Occipital lobe (tissue), 3 donors: ENCODE measurements at places on chromosomes 16 and 17. TPM values are rescaled to one million over a fixed set of nuclear protein-coding genes. Genes with fewer than 3 reads are reported as not detected.
A peak's percentile ranks its signal among the peaks of the same experiment; 100 is the strongest.

The KRTAP9-6 gene
- total RNA-seq, result not detected

DNA sequence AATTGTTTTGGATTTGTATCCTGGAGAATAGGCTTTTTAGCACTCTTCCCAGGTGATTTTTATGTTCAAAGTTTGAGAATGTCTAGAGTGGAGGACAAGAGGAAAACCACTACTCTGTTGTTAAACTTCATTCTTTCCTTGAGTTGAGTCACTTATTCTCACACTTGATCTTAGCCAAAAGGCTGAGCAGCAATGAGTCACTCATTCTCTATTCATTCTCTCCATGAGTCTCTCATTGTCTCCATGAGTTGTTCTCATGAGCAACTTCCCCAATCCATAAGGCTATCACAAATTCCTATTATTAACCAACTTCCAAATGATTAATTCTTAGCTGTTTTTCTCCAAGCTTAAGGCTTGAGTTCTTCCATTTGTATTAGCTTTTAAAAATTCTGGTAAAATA lies 1393.3 kb downstream of the CDH8 start:
- DNase-seq, result no peak

The MYH11 gene
- total RNA-seq, result under 0.01 TPM

The HCRT gene
- total RNA-seq, result not detected

DNA sequence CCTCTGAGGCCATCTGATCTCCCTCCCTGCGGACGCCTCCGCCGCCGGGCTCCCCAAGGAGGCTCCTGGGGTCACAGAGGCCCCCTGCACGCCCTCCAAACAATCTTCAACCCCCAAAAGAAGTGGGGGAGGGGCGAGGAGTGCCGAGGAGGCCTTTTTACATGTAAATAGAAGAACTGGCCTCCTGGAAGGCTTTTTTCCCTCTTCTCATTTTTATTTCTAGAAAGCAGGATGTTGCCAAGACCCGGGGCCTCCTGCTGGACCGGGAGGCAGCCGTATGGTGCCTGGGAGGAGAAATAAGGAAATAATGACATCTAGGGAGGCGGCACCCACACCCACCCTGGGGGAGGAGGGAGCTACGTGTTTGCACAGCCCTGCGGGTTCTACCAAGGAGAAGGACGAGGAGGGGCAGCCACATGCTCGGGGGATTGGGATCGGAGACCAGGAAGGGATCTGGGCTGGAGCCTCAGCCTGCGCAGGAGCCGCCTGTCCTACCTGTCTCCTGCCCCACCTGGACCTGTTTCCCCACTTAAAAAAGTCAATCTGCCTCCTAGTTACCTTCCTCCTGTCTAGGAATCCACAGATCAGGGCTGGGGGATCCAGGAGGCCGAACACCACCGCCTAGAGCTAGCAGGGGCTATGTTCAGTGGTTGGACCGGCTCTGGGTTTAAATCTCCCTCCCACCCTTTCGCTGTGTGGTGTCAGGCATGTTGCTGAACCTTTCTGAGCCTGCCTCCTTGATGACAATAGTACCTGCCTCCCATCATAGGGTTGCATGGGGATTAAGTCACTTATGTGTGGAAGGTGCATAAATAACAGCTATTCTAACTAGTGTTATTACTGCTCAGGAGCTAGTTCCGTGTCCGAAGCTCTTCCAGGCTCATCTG lies 175.7 kb upstream of the GSE1 start:
- peak; percentile 28 for DNase-seq

DNA sequence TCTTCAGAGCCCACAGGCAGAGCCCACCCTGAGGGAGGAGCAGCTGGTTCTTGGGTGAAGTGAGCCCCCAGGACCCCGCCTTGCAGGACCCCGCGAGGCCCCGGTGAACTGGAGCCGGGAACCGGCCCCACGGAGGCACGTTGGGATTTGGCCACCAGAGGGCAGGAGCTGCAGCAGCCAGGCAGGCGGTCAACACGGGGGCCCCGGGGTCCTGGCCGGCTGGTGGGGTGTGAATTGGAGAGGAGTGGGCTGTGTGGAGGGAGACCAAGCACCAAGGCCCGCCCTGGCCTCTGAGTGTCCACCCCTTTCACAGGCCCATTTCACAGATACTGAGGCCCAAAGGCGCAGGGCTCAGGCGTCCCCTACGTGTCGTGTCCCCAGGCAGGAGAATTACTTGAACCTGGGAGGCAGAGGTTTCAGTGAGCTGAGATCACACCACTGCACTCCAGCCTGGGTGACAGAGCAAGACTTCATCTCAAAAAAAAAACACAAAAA lies 2.2 kb downstream of the DPEP1 start:
- DNase-seq, result no peak

The NACA2 gene
- total RNA-seq, result not detected

The PPY gene
- total RNA-seq, result not detected

DNA sequence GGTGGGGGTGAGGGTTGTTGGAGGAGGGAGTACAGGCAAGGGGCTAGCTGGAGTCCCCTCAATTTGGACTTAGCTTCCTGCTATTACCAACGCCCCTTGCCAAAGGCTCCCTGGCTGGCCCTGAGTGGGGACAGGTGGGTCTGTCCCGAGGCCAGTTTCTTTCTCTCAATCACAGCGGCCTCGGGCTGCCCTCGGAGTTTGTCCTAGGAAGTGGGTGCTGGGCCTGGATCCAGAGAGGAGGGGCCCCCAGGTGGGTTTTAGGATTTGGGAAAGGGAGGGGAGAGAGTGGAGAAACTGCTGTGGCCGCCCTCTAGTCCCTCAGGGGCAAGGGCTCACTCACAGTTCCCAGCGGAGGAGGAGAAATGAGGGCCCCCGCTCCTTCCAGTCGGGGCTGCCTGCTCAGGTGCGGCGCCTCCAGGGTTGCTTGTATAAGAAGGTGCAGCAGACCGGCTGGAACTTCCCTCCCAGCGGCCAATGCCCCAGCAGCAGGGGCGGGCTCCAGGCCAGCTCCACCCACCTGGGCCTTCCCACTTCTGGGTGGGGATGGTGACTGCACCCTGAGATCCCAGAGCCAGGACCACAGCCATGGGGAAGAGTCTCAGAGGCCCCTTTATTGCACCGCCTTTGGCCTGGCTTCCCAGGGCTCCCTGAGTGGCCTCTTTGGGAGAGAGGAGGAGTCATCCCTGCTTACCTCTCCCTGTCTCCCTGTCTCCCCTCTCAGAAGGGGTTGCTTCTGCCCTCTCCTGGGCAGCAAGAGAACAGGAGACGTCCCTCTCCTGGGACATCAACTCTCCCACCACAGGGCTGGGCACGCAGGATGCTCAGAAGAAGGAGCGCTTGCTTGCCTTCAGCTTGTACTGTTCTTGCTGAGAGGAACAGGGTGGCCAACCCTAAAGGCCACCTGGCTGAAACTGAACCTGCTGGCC lies 112.0 kb upstream of the SMURF2 start:
- DNase-seq, result no peak

- DNase-seq, result no peak
Measured at GRCh38 chr16:9695152-9695551, 487.1 kb downstream of the GRIN2A start.
